Myocyte (in vitro differentiated cells): ENCODE measurements at places on chromosomes 5 and 9.

GRCh38 chr5:135094339-135095051 lies 60.5 kb upstream of the PITX1 start:
- no peak for DNase-seq

- DNase-seq, result peak; percentile 63
Measured at GRCh38 chr9:127854184-127854806, at the start of gene ENG. ENG (minus strand) TSS chr9:127854658; CDS start chr9:127854355, 303 bp downstream.

- no peak for DNase-seq
Measured at GRCh38 chr9:24616863-24617262, 71.2 kb upstream of the IZUMO3 start.

- no peak for DNase-seq
Measured at GRCh38 chr9:127053057-127053821, 69.2 kb downstream of the ANGPTL2 start.

- no peak for DNase-seq
Measured at GRCh38 chr5:125898851-125899405, 524.3 kb upstream of the GRAMD2B start.
